ENCODE measurements at places on chromosomes 7 and 10. TPM values are rescaled to one million over a fixed set of nuclear protein-coding genes. Genes with fewer than 3 reads are reported as not detected.

- ATAC-seq, result peak; percentile 44
Measured at GRCh38 chr7:87474533-87475358, 734 bp downstream of the ABCB4 start.

GRCh38 chr7:71518880-71519279, 386.9 kb downstream of the GALNT17 start:
- no peak for ATAC-seq

- ATAC-seq, result peak; percentile 71
Measured at GRCh38 chr10:21526188-21526859, 842 bp upstream of the SKIDA1 start.

Gene VPS50
- total RNA-seq, result 16.5 TPM

GRCh38 chr10:80509403-80510161, 28.1 kb upstream of the SH2D4B start:
- peak; percentile 18 for ATAC-seq

Data from esophagus mucosa (tissue), 1 donor.